ENCODE measurements at places on chromosomes 7 and 10.

DNA sequence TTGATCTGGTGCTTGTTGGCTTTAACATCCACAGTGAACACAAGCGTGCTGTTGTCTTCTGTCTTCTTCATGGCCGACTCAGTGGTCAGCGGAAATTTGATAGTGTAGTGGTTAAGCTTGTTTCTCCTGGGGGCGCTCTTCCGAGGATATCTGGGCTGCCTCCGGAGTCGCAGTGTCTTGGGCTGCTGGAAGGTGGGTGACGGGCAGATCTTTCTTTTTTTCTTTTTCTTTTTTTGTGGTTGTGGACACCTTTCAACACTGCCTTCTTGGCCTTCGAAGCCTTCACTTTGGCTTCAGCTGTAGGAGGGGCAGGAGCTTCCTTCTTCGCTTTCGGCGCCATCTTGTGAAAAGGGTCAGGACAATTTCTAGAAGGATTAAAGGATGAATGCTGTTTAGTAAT, 23.8 kb upstream of the RPA3 start:
- DNase-seq, result no peak

DNA sequence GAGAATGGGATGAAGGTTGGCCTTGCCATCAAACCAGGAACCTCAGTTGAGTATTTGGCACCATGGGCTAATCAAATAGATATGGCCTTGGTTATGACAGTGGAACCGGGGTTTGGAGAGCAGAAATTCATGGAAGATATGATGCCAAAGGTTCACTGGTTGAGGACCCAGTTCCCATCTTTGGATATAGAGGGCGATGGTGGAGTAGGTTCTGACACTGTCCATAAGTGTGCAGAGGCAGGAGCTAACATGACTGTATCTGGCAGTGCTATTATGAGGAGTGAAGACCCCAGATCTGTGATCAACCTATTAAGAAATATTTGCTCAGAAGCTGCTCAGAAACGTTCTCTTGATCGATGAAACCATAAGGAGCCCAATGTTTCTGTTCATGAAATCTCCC, 637 bp downstream of the RPEL1 start:
- no peak for DNase-seq

GRCh38 chr7:68185631-68186456, 1189.2 kb downstream of the TYW1 start:
- DNase-seq, result no peak

DNA sequence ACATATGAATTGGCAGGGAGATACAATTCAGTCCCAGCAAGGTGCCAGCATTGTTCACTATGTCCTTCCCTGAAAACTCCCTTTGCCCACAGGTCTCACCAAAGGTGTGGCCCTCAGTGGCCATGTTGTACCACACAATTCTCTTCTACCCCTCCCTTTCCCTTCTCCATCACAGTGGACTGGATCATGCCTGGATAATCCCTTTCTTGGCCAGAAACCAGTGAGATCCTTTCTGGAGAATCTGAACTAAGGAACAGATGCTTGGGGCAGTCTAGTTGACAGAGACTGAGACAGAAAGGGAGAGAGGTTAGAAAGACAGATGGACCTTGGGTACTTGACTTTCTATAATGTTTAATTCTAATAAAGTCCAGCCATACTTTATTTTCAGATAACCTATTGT, 9.5 kb downstream of the NMT2 start:
- no peak for DNase-seq
